SK-N-SH treated with all-trans-retinoic acid at 6 μM for 48 hours (cell line): ENCODE measurements at places on chromosomes 11 and 22.

GRCh38 chr11:59187035-59187434 lies 15.1 kb downstream of the DTX4 start:
- no peak for ATAC-seq

DNA sequence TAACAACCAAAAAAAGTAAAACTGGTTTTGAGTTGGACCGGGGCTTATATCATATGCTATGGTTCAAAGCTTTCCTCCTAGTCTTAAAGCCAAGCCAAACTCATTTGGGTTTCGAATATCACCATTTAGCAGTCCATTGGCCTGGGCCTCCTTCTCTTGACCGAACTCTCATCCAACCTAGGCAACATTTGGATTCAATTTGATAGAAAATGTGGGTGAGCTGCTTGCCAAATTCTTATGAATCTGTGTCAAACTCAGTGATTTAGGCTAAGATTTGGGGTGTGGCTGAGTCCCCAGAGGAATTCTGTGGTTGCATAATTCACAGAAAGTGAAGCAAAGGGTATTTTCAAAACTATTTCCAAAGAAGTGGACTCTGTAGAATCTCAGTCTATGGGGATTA lies 83.7 kb downstream of the BLID start:
- peak; percentile 59 for ATAC-seq

- no peak for ATAC-seq
Measured at GRCh38 chr11:79940165-79940564, 499.3 kb upstream of the TENM4 start.

DNA sequence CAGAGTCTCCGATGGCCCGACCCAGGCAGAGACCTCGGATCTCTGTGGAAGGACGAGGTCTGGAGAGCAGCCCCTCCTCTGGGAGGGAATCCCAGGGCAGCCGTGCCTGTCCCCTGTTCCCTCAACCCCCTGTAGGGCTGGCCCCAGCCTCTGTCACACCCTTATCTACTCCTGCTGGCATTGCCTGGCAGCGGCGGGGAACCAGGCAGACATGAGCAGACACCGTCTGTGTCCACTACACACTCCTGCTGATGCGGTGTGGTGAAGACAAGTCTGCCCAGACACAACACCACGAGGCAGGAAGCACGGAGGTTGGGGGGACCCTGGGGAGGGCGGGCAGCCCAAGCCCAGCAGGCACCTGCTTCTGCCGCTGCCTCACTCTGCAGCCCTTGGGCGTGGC lies 52.5 kb upstream of the A4GALT start:
- no peak for ATAC-seq

DNA sequence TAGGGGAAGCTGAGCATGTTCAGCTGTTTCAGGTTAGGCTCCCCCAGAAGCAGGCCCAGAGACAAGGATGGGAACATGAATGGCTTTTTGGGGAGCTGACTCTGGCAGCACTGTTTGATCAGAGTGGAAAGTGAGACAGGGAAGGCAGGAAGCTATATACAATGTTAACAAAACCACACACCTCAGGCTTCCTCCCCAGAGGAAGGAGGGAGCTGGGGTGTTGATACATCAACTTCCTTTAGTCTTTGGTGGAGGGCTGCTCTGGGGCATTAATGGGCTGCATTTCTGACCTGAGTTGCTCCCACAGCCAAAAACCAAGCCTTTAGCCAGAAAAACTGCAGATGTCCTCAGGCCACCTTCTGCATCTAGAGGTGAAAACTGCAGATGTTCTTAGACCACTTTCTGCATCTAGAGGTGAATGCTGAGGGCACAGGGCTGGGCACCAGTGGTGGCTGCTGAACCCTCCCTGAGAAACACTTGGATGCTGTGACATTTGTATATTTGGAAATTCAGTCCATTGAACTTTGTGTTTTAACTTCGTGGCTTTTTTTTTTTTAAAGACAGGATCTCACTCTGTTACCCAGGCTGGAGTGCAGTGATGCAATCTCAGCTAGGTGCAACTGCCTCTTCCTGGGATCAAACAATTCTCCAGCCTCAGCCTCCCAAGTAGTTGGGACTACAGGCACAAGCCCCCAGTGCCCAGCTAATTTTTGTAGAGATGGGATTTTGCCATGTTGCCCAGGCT lies 49.9 kb downstream of the KIAA1671 start:
- peak; percentile 54 for ATAC-seq

DNA sequence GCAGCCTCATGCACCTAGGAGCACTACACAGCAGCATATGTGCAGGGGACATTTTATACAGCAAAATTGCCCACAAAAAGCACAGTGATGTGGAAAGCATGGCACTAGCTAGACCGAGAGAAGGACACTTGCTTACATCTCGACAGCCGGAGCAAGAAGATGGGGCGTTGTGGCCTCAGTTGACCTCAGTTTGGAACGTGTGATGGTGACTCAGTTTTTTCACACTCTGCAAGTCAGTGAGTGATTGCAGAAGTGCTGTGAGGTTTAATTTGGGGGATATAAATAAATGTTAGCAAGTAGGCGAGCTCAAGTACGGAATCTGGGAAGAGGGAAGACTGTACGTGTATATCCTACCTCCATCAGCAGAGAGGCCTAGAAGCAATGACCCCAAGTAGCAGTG lies 23.3 kb downstream of the LRP5 start:
- no peak for ATAC-seq

GRCh38 chr11:57390535-57390934 lies at the start of gene PRG2:
PRG2 (minus strand) TSS chr11:57390650; CDS start chr11:57389944, 706 bp downstream.
- no peak for ATAC-seq

- no peak for ATAC-seq
Measured at GRCh38 chr11:15829312-15829711, 527.0 kb downstream of the SOX6 start.

- ATAC-seq: no peak
Measured at GRCh38 chr22:35352214-35353111, 28.4 kb upstream of the HMOX1 start.

DNA sequence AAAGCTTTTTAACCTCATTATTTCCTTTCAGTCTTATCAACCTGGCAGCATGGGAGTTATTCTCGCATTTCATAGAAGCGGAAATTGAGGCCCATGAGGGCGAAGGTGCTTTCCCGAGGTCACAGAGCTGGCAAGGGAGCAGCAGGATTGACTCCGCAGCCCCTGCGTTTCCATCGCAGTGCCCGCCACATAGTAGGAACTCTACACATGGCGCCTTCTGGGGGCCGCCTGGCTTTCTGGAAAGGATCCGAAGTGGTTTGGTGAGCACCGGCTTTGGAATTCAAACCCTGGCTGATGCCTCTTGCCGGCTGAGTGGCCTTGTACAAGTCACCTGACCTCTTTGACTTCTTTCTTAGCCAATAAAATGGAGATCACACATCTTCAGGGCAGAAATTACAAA lies 93.4 kb downstream of the CEP164 start:
- ATAC-seq: no peak

DNA sequence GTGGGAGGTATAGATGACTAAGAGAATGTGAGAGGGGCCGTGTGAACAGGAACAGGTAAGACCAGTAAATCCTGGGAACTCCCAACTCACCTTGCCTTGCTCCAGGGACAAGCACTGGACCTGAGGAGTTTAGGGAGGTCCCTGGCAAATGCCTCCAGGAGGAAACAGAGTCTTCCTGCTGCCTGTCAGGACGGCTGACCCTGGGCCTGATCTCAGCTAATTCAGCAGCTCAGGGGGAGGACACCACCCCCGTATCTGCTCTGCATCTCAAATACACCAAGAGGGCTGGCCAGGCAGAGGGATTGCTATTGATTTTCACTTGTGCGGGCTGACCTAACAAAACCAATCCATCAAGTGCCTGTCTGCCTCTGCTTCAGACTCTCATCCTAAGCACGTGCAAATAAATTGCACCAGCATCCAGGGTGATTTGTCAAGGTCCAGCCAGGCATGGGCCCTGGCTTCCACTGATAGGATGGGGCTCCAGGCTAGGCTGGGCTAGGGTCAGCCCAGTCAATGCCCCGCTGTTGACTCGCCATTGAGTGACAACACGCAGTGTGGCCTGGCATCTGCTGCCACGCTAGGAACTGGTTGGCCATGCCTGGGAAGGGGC lies 20.3 kb downstream of the UQCR10 start:
- no peak for ATAC-seq

DNA sequence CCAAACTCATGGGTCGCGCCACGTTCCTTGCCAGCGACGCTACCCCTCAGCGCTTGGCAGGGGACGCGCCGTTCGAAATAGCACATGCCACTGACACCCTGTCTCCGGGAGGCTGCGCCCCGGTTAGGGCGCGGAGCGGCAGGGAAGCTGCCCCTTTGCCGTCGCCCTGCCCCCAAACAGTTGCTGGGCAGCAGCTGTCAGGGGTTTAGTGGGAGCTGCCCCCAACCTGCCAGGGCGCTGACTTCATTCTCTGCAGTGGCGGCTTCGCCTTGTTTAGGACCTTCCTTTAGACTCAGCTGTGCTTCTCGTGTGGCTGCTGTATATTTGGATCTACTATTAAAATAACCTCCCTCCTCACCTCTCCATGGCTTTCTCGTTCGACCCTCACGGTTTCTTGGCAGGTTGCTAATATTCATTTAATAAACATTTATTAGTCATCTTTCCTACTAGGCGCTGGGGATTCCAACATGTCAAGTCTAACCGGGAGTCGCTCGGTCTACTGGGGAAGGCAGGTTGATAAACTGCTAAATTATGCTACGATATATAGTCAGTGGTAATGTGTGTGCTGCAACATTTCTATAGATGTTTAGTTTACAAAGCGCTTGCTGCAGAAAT lies 782 bp downstream of the TMEM109 start:
- ATAC-seq: peak; percentile 57

- peak; percentile 21; the same call in 2 of the 3 replicates for ATAC-seq
Measured at GRCh38 chr11:62445314-62445740, 26.5 kb downstream of the SCGB1A1 start.

GRCh38 chr11:62245271-62245753 lies 3.3 kb downstream of the SCGB1D2 start:
- ATAC-seq: peak; percentile 83

- no peak for ATAC-seq
Measured at GRCh38 chr11:84790849-84791427, 836.2 kb downstream of the DLG2 start.

DNA sequence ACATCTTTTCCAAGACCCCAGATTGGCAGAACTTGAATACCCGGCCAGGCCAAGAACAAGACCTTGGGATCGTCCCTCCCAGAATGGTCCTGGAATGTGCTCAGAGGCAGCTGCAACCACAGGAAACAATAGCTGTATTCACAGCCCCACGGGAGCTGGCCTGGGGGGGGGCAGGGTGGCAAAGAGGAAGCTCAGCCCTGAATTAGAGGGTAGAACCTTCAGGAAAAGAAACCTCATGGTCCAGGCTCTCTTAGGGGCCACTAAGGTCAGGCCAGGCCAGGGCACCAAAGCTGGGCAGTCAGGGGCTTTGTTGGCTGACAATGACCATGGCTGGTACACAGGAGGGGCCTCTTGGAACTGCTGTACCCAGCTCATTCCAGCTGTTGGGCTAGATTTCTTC lies 17.3 kb downstream of the RPL27A start:
- ATAC-seq: peak; percentile 40

GRCh38 chr11:78657968-78658839 lies 83.5 kb upstream of the NARS2 start:
- no peak for ATAC-seq

DNA sequence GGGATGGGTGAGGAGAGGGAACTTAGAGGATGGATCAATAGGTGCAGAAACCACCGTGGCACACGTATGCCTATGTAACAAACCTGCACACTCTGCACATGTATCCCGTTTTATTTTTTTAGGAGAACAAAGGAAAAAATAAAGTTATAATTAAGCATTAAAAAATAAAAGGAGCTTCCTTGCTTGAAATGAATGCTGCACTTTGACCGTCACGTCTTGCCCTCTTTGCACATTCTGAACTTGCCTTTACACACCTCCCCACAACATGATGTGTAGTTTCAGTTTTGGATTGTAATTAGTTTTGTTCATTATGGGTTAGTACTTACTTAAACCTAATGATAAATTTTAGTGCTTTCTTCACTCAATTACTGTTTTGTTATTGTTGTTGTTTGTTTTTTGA lies 3.1 kb upstream of the CSRP3 start:
- no peak for ATAC-seq

DNA sequence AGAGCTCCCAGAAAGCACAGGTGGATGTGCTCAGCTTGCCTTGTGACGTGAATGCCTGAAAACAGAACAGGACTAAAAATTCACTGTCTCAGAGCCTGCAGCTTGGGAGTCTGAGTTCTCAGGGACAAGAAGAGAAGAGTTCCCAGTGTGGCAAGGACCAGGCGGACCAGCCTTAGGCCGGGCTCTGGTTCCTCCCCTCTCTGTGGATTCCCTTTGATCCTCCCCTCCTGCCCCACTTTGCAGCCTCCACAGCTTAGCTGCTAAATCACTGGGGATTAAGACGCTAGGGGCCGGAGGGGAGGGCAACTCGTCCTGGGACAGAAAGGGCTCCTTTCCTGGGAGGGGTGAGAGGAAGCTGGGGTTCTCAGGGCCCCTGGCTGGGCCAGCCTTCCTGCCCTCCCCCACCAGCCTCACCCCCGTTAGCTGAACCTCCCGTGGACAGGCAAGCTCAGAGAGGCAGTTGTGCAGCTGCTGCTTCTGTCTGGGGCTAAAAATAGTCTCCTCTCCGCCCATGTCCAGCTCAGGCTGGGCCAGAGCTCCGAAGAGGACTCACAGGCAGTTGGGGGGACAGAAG lies 29.9 kb upstream of the JAM3 start:
- ATAC-seq: no peak

- ATAC-seq: no peak
Measured at GRCh38 chr11:119798656-119799055, 69.7 kb upstream of the NECTIN1 start.

- ATAC-seq: no peak
Measured at GRCh38 chr11:119829402-119829801, 100.4 kb upstream of the NECTIN1 start.
